NCI-H226 (cell line): ENCODE measurements at places on chromosomes 7 and 10.

DNA sequence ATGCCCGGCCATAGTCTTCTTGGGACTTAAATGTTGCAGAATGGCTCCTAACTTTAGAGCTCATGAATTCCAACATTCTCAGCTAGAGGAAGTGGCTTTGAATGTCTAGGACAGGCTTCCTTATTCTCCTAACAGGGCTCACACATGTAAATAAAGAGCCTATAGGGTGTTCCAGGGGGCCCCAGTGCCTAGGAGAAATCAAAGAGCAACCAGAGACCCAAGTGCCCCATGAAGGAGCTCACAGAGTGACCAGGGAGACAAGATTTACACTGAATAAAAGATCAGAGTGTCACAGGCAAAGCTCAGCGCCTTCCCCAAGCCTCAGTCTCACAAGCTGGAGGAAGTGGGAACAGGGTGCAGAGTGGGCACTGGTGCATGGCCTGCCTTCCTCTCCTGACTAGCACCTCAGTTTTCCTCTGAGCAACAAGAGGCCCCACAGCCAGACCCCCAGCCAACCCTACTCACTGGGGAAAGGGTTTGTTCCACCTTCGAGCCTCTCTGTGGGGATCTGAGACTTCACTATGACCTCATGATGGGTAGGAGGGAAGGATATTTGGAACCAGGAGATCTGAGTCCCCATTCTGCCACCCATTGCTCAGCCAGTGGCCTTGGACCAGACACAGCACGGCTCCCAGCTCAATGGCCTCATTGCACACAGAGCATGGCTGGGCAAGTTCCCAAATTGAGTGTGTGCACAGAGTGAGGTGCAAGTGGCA, 16.0 kb downstream of the TMEM273 start:
- DNase-seq = no peak

DNA sequence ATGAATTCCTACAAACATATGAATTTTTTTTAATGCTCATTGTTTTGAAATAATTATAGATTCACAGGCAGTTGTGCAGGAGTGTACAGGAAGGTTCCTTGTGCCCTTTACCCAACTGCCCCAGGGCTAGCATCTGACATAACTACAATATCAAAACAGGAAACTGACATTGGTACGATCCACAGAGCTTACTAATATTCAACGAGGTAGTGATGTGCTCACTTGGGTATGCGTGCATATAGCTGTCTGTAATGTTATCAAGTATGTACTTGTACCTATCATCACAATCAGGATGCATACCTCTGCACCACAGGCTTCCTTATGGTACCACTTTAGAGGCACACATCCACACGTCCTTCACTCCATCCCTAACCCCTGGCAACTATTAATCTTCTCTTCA, 68.3 kb downstream of the BMS1 start:
- DNase-seq = peak; percentile 79

- DNase-seq = no peak
Observed at GRCh38 chr10:78140066-78140630, 106.5 kb downstream of the RPS24 start.

DNA sequence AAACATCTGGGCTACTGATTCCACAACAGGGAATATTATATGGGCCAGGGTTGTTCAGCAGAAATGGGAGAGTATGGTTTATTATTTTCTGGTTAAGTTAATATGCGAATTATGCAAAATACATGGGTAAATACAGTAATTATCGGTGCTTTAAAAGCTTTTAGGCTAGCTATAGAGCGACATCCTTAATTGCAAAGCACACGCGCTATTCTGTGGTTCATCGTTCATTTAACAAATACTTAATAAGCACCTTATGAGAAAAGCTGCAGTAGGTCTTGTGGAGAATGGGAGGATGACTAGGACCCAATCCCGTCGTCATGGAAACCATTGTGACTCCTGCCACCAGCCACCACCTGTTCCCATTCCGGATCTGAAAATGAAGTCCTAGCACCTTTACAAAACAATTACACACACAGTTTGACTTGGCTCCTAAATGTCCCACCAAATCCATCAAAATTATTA, 623 bp upstream of the CEP41 start:
- no peak for DNase-seq

- peak; percentile 34 for DNase-seq
Observed at GRCh38 chr10:61786728-61787127, 114.8 kb upstream of the ARID5B start.

DNA sequence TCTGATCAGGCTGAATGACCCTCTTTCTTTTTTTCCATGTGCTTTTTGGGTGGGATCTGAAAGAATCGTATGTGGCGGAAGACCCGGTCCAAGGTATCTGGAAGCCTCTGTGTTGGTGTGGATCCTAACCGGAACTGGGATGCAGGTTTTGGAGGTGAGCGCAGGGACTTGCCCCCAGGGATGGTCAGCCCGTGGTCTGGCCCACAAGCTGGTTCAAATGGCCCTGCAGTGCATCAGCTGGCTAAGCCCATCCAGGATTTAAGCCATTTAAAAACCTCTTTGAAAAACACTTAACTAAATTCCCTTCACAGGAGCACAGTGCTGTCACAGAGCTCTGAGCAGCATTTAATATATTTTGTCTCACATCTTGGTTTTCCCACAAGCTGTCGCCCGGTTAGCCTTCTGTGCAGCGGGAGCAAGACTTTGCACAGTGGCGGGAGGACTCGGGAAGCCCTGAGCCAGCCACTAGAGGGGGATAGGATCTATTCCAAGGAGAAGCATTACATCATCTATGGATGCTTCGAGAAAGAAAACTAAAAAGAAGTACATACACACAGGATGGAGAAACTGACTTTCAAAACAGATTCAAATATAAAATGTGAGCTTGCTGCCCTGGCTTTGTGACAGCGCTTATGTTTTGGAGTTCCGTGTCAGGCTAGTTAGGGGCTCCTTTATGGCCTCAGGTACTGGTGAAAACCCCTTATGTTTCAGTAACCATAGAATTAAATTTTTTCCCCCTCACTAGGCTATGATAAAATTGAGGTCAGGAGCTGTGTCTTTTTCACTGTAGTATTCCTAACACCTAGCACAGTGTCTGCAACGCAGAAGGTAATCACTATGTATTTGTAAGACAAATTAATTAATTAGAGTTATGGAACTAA, 11.3 kb downstream of the CPA2 start:
- peak; percentile 62 for DNase-seq

GRCh38 chr10:102660888-102661657, 16.8 kb downstream of the TRIM8 start:
- no peak for DNase-seq

DNA sequence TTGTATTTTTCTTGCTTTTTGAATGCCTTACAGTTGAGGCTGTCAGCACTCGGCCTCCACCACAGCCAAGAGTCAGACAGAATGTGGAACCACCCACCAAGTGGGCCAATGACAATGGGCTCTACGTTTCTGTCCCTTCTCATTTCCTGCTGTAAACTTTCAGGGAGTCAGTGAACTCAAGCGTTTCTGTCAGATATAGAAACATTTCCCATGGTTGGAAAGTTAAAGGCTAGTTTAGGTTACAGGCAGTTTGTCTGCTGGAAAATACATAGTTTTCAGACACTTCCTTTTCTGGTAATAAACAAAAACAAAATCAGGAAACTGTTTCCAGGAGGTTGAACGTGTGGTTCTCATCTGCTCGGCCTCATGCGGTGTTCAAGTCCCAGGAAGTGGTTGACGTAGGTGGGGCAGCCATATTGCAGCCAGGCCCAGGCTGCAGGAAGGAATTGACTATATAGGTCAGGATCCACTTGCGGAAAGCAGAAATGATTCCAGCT, 245.1 kb downstream of the CAMK1D start:
- DNase-seq = no peak

DNA sequence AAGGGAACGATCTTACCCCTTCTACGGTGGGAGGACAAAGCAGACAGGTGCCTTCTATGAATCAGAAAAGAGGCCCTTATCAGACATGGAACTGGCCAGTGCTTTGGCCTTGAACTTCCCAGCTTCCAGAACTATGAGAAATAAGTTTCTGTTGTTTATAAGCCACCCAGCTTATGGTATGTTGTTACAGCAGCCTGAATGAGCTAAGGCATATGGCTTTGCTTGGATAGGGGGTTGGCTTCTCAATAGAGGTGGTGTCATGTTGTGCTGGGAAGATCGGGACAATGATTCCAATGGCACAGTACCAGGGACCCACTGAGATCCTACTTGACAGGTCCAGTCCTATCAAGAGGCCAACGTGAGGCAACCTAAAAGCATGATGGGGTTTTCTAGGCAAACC, 183.4 kb upstream of the BMPER start:
- DNase-seq = no peak

GRCh38 chr7:108723381-108723814, 153.7 kb downstream of the DNAJB9 start:
- DNase-seq = no peak

GRCh38 chr10:37789590-37789989, 67.8 kb downstream of the ZNF248 start:
- DNase-seq = no peak

DNA sequence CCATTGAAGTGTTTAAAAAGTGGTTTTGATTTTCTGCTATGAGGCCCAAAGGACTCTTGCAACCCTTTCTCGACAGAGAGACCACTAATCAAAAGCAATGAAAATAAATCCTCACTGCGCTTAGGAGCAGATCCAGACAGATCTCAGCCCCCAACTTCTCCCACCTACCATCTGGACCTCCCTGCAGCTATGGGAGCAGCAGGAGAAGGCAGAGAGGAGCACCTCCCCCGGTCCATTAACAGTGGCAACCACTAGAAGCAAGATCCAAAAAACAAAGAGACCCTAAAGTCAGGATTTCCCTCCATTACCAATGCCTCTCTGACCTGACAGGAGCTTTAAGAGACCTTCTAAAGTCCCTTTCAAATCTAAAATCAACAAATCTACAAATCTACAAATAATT, 99.0 kb upstream of the LSM8 start:
- DNase-seq = no peak

- DNase-seq = no peak
Observed at GRCh38 chr7:35729061-35729783, 34.3 kb upstream of the HERPUD2 start.

DNA sequence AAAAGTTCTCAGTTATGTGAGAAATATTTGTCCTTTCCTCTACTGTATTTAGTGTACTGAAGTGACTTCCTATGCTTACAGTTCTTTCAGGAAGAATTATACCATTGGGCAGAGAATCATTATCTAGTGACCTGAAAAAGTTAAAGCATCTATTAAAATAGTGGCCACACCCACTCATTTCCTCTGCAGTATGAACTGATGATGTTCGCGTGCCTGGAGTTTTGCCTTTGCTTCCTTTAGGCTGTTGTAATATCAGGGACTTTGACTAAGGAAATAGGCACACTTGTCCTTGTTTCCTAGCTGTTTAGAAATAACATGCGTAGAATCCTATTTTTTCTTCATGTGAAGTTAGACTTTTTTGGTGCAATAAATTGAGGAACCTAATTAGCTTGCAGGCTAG, 100.7 kb downstream of the ZMYND11 start:
- DNase-seq = no peak

- DNase-seq = no peak
Observed at GRCh38 chr7:105743351-105744090, 132.9 kb downstream of the ATXN7L1 start.

DNA sequence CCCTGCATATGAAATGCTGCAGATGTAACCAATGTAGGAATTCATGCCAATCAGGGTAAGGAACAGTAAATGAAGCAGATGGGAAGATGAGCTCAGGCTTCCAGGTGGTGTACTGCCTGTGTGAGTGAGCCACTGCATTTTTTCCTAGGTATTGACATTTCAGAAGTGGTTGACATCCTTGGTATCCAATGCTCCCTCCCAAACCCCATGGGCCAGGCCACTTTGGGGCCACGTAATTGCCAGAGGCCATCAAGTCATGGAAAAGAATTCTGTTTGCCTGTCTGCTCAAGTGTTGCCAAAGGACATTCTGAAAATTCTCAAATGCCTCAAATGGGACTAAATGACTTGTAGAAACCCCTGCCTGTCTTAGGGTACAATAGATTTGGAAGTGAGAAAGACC, 384.6 kb downstream of the GATA3 start:
- no peak for DNase-seq

DNA sequence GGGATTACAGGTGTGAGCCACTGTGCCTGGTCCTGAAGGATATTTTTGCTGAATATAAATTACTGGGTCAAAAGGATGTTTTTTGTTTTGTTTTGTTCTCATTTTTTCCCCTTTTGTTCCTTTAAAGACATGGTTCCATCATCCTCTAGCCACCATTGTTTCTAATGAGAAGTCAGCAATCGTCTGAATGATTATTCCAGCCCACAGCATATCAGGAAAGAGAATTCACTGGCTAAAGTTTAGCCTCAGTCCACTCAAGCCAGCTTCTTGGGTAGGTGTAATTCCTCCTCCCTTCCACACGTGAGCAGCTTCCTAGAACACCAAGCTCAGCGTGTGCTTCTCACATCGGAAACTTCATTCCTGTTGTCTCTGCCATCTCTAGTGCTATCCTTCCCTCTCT, 112.8 kb upstream of the INSIG1 start:
- no peak for DNase-seq

DNA sequence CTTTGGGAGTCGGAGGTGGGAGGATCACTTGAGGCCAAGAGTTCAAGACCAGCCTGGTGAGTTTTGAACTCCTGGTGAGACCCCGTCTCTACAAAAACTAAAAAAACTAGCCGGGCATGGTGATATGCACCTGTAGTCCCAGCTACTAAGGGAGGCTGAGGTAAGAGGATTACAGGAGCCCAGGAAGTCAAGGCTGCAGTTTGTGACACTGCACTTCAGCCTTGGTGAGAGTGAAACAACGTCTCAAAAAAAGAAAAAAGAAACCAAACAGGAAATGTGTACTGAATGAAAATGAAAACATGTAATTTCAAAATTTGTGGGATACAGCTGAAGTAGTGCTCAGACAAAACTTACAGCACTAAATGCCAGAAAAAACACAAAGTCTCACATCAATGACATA, 7.6 kb downstream of the ARHGAP12 start:
- no peak for DNase-seq

GRCh38 chr7:153698046-153698445, 354.2 kb upstream of the DPP6 start:
- DNase-seq = no peak
